OCI-LY7 (cell line): ENCODE measurements at places on chromosomes 16 and 17. TPM values are rescaled to one million over a fixed set of nuclear protein-coding genes. Genes with fewer than 3 reads are reported as not detected.

DNA sequence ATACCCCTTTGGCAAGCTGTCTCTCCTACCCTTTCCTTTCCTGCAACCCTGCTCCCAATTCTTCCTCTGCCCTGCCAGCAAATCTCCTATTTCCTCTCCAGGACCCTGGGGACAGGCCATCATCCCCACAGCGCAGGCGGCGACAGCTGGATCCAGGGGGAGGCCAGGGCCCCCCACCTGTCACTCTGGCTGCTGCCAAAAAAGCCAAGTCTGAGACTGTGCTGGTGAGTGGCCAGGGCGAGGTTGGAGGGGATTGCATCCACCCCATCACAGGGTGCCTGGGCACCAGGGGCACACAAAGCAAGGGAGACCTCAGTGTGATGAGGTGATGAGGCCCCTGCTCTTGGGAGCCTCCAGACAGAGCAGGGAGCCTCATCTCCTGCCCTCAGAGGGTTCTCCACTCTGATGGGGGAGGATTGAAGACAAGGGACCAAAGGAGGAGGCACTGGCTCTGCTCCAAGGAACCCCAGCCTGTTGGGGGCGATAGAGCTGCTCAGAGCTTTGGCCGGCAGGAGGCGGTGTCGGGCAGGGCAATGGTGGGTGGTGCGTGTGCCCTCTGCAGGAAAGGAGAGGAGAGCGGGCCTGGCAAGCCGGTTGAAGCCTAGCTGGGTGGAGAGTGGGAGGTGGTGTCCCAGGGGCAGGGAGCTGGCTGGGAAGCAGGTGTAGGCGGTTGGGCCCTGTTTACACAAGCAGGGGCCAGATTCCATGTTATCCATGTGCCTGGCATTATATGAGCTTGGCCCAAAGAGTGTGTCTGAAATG lies 15.6 kb upstream of the PDK2 start:
- DNase-seq = peak; percentile 57

Gene TBX6
- 3.7 and 4.5 TPM in 2 replicates for total RNA-seq

DNA sequence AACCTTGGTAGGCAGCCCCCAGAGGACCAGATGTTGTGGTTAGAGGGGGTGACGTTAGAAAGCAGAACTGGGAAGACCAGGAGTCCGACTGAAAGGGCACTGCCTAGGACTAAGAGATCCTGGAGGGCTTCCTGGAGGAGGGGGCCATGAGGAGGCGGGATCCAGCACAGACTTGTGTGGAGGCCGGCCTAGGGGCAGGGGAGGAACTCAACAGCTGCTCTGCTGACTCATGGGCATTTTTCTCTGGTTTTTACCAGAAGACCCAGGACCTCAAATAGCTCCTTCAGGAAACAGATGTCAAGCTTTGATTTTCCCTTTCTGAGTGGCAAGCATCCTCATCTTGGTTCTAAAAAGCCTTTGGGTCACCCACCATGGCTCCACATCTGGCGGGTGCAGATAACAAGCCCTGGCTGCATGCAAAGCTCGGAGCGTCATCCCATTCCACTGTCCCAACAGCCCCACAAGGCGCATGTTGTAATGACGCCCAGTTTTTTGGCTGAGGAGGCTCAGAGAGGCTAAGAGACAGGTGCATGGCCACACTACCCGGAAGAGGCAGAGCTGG lies 29.0 kb downstream of the IL21R start:
- DNase-seq = peak; percentile 70

DNA sequence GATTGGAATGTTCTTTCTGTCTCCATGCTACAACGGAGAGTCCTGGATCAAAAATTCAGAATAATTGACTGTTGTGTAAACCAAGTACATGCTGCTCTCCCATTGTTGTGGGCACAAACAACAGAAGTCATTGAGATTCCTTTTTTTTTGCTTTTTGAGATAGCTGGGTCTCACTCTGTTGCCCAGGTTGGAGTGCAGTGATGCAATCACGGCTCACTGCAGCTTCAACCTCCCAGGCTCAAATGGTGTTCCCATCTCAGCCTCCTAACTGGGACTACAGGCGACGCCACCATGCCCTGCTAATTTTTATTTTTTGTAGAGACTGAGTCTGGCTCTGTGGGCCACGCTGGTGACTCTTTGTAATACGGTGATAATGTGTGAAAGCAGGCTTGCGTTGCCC lies 24.5 kb downstream of the NDE1 start:
- DNase-seq = no peak

Gene WFDC1
- not detected in 2 replicates for total RNA-seq

DNA sequence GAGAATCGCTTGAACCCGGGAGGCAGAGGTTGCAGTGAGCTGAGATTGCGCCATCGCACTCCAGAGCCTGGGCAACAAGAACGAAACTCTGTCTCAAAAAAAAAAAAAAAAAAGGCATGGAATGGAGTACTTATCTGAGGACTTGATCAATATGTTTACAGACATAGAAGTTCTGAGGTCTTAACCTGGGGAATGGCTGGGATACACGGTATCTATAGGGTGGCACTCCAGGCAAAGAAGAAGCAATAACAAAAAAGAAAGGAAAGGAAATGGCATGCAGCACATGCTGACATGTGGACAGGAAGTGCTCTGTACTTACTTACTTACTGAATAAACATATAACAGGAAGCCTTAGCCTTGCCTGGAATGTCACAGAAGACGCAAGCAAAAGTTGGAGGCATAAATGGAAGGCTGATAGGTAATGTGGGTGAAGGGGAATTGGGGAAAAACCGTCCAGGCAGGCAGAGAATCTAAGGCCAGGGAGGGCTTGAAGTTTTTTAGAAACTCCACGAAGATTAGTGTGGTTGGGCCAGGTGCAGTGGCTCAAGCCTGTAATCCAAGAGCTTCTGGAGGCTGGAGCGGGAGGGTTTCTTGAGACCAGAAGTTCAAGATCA lies 10.1 kb upstream of the SPOP start:
- peak; percentile 61 for DNase-seq

Gene TMC8
- 219 and 236 TPM in 2 replicates for total RNA-seq

Gene CTRB1
- not detected in 2 replicates for total RNA-seq

GRCh38 chr17:70181866-70182265 lies 12.5 kb downstream of the KCNJ2 start:
- no peak for DNase-seq

Gene SLC6A2
- total RNA-seq = not detected in 2 replicates

Gene C17orf50
- not detected in 2 replicates for total RNA-seq

Gene TEKT3
- not detected in 2 replicates for total RNA-seq

GRCh38 chr17:63987221-63988126 lies 10.7 kb upstream of the PRR29 start:
- no peak for DNase-seq

DNA sequence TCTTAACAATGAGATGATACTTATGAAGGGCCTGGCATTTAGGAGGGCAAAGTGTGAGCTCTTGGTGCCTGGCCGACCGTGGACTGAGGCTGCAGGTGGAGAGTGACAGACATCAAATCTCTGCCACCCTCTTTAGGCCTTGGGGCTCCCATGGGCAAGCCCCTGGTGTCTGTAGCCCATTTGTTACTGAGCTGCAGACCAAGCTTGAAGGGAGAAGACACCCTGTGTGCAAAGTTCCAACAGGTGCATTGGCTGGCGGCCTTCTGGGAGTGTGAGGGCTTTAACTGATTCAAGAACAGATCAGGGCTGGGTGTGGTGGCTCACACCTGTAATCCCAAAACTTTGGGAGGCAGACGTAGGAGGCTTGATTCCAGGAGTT lies 789 bp upstream of the CTRL start:
- no peak for DNase-seq

DNA sequence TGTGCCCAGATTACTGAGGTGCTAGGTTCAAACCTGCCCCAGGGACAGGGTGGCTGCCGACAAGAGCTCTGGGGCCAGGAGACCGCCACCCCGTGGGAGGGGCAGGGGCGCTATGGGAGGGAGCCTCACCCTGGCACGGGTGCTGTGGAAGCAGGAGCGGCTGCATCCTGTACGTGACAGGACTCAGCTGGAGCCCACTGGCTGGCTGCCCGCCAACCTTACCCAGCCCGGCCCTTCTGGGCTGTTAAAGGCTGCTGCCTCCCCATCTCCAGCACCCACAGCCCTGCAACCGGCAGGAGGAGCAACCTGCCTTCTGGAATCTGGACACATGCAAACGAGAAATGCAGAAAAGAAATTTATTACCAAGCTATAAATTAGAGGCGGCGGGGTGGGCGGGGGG lies 11.2 kb downstream of the PAM16 start:
- DNase-seq = no peak

DNA sequence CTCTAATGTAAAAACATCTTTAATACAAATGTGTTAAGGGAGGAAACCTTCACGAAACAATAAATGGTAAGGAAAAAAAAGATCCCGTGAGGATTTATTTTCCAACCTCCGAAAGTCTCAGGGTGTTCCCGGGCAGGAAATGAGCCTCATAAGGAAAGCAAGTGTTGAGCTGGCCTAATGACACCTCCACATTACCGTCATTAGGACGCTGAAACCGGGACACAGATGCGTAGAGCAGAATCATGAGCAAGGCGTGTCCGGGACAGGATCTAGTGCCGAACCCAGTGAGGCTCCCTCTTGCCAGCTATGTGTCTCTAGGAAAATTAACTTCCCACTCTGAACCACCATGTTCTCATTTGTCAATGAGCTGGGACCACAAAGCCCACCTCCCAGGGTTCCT lies 22.7 kb upstream of the CYTH1 start:
- DNase-seq = no peak

Gene C17orf67
- 5.4 and 6.0 TPM in 2 replicates for total RNA-seq

Gene ERCC4
- total RNA-seq = 20.8 and 21.6 TPM in 2 replicates

DNA sequence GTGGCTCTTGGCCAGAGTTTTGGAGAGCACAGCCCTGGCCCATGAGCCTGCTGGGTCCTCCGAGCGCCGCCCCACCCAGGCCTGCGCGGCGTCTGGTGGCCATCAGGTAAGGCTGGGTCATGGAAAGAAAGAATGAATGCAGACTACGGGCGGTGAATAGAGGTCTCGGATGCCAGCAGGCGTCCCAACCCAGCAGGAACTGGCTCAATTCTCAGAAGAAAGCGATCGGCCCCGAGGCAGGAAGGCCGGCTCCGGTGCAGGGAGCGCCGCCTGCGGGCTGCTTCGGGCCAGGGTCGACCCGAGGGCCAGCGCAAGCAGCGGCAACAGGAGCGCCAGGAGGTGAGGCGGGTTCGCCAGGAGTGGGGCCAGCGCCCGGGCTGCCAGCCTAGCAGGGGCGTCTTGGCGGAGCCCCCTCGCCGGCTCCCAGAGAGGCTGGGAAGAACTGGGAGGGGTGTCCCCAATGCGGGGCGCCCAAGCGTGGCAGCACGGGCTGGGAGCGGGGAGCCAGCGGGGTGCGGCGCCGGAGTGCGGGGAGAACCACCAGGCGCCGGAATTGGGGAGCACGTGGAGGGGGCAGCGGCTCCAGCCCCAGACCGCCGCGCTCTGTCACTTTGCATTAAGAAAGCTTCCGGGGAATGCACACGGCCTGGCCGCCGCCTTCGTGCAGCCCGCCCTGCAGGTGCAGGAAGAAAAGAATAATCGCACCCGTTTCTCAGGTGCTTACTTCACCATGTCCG lies 7.1 kb upstream of the TMC5 start:
- DNase-seq = no peak

GRCh38 chr16:71552698-71553503 lies 24.0 kb downstream of the TAT start:
- peak; percentile 17 for DNase-seq

Gene CCDC47
- 37.8 and 50.3 TPM in 2 replicates for total RNA-seq

DNA sequence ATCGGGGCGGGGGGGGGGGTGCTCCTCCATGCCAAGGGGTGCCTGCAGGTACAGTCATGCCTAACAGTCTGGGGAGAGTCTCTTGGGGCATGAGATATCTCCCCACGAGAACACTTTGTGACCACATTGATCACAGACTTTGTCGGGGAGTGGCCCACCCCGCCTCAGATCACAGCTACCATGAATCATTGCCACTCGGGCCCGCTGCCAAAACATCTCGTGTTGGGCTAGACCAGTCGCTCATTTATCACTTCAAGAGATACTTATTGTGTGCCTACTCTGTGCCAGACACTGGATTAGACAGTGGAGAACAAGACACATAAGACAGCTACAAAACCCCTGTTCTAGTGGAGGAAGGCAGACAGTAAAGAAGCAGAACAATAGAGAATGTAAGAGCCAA lies 72.6 kb downstream of the CLEC16A start:
- no peak for DNase-seq

GRCh38 chr16:25013751-25014499 lies 1.2 kb downstream of the ARHGAP17 start:
- peak; percentile 75 for DNase-seq

Gene CDK3
- 12.8 and 17.2 TPM in 2 replicates for total RNA-seq

DNA sequence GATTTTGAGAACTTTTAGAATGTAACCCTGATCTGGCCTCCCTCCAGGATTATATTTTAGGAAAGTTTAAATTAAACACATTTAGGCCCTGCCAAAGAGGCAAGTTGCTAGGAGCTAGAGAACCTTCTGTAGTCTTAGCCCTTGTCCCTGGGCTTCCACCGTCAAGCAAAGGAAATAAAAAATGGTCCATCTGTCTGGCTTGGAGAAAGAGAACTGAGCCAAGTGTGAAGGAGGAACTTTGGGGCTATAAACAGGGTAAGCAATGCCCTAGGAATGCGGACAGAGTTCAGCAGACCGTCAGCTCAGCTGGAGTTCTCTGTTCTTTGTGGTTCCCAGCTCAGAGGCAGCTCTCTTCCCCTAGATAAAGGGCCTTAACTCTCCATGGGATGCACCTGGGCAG lies 29.6 kb downstream of the RCVRN start:
- DNase-seq = no peak

- DNase-seq = no peak
Measured at GRCh38 chr16:80875616-80876015, 71.2 kb upstream of the CDYL2 start.

- DNase-seq = no peak
Measured at GRCh38 chr17:8757189-8757588, 1.2 kb downstream of the SPDYE4 start.

Gene HEATR9
- not detected in 2 replicates for total RNA-seq

GRCh38 chr17:68248199-68248825 lies 469 bp downstream of the AMZ2 start:
- DNase-seq = no peak

GRCh38 chr16:51440131-51440889 lies 289.2 kb upstream of the SALL1 start:
- DNase-seq = no peak

Gene ZFP3
- total RNA-seq = 0.34 and 0.65 TPM in 2 replicates

- no peak for DNase-seq
Measured at GRCh38 chr17:9670596-9670995, 25.3 kb downstream of the USP43 start.

DNA sequence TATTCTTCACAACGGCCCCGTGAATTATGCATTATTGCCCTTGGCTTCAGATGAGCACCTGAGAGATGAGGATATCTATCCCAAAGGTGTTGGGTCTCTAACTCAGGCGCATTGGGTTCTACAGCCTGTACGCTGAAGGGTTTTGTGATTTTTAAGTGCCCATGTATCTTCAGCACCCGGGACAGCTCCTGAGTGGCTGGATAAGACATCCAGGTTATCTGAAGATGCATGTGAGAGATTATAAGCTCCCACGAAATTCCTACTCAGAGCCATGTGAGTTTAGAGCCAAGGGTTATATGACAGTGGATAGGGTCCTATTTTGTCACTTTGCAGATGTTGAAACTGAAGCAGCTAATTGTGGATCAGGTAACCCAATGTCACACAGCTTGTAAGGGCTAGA lies 612.3 kb upstream of the EEF2KMT start:
- DNase-seq = no peak

Gene OR1F1
- total RNA-seq = not detected in 2 replicates

DNA sequence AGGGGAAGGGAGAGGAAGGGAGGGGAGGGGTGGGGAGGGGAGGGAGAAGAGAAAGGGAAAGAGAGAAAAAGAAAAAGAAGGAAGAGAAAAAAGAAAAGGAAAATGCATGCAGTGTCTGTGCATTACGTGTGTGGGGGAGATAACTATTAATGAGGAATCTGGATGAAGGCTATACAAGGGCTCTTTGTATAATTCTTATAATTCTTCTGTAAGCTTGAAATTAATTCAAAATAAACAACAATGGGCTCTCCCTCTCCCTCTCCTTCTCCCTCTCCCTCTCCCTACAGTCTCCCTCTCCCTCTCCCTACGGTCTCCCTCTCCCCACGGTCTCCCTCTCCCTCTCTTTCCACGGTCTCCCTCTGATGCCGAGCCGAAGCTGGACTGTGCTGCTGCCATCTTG lies 143.4 kb downstream of the VPS53 start:
- no peak for DNase-seq
